ENCODE measurements at places on chromosomes 7 and 10.
A peak's percentile ranks its signal among the peaks of the same experiment; 100 is the strongest.

GRCh38 chr7:102889851-102890250 is 22.9 kb upstream of the LRRC17 start:
- no peak for DNase-seq

GRCh38 chr7:40232242-40232893 is 97.6 kb downstream of the SUGCT start:
- DNase-seq = peak; percentile 75

GRCh38 chr7:128162666-128163065 is 78.4 kb upstream of the LEP start:
- no peak for DNase-seq

DNA sequence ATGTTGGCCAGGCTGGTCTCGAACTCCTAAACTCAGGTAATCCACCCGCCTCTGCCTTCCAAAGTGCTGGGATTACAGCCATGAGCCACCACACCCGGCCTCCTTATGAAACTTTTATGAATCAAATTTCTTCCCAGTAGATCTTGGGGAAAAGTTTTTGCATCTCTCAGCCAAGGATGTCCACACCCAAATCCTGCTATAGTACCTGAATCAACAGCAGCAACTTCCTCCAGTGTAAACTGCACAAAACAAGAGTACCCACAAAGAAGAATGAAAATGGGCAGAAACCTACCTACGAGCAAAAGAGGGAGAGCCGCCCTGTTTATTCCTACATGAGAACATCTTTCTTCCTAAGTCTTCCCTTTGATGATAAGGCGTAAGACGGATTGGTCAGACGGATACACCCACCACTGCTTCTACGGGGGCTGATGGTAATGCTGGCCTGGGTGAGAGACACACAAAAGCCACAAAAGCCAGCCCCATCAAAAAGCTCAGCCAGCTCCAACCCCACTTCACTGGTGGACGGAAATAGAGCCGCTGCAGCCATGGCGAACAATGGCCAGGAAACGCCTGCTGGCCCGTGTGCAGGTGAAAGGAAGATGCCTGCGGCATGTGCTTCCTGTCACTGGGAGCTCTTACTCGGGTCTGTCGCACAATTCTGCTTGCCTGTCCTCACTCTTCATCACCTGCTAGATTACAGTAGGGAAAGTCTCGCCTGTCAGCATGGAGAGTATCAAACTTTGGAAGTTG is 10.4 kb downstream of the JCAD start:
- no peak for DNase-seq

DNA sequence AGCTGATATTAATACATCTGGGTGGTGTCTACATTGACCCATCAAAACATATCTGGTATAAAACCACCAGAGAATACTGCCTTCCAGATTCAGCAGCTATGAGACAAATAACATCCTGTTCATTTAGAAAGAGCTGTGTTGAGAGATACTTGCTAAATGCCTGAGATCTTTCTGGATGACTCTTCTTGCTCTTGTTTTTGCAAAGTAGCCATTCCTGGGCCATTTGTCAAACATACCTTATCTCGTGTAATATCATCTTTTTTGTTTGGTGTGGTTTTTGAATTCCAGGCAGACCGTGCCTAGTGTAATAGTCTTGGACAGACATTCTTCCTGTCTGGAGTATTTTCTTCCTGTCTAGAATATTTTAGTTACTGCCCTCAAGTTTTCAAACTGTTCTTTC is 74.7 kb upstream of the PRR15 start:
- DNase-seq = peak; percentile 95

DNA sequence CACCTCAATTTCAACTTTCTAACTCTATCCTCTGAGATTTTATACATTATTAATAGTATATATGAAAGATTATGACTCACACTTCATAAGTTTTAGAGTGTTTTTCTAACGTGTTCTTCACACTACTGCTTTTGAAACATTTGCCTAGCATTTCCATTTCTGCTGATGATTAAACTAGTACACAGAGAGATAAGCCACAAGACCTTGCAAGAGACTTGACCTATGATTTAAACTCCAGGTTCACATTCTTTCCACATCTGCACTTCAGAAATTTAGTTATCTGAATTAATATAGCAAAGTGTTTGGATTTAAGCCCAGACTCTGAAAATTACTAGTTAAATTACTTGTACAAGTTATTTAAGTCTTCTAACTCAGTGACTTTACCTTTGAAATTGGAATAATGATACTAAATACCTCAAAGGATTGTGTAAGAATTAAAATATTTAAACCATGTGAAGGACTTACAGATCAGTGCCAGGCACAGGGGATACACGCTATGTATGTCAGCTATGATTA is 66.6 kb downstream of the PCLO start:
- DNase-seq = no peak

DNA sequence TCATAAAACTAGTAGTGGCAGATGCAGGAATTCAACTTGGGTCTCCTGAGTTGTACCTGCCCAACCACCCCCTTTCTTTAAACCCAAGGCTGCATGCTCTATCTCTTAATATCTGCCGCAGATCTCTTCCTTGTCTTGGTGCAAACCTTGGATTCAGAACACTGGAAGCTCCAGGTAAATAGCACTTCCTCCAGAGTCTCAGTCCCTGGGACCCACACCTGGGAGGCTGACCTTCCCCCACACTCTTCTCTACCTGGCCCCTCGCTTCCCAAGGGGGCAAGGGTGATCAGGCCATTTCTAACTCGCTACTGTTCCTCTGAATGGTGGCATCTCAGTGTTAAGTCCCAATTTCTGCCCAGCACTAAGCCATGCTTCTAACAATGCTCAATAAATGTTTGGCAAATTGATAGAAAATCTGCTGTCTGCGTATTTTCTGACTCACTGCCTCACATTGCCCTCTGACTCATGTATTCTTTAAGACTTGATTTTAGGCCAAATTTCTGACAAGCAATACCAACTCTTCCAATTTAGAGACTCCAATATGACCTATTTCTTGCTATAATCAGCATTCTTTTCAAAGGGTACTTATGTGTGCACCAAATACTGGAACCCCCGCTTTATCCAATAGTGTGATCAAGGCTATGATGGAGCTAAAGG is 68.0 kb upstream of the PPP1R3C start:
- peak; percentile 75 for DNase-seq

DNA sequence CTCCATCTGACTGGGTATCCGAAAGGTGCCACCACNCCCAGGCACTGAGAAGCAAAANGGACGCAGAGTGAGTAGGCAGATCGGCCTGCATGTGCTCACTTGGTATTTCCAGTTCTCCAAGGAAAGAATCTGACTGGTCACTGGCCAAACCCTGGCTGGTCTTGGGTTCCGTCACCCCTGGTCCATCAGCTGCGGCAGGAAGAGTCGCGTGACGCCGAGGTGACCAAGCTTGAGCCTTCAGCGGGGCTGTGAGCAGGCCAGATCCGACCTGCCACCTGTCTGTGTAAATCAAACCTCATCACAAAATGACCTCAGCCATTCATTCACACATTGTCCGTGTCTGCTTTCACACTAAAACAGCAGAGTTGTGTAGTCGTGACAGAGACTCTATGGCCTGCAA is 28.8 kb upstream of the CHST15 start:
- DNase-seq = no peak

DNA sequence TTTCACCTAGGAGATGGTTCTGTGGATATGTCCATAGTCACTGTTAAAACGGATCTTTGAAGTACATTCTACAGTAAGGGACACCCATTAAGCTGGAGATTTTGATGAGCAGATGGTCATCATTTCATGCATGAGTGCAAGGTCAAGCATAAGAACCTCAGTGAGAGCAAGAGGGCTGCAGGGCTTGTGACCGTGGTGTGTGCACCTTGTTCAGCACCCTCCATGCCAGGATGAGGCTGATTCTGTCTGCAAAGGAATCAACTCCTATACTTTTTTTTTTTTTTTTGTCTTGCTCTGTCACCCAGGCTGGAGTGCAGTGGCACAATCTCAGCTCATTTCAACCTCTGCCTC is 17.6 kb downstream of the PDSS1 start:
- DNase-seq = no peak

DNA sequence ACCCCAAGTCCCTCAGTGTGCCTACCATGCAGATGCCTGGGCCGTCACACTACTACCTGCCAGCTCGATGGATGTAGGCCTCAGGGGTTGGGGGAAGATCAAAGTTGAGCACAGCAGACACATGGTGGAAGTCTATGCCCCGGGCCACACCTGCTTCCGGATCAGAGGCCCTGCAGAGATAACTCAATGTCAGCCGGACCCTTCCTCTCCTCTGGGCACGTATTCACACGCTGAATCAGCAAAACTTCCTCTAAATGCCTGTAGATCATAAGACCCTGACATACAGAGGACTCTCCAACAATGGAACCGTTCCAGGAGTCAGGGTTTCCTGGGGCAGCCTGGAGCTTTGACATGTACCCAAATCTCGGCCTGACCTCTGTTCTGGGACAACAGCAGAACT is 3.7 kb downstream of the DDX56 start:
- no peak for DNase-seq

GRCh38 chr10:91820144-91820543 is 21.9 kb downstream of the TNKS2 start:
- DNase-seq = no peak

DNA sequence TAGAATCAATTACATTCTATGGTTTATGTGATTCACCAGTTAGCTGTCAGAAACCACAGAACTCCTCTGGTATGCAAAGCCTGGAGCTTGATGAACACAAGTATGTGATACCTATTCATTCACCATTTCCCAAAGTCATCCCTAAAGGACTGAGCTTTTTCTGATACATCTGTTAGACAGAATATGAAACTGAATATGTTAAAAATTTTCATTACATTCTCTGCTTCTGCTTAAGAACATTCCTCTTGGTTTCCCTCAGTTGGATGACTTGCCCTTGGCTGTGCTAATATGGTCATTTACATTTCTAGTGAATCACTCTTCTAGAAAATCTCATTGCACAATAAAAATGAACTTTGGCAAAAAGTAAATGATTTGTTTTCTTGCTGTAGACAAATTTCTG is 10.8 kb upstream of the PON1 start:
- DNase-seq = peak; percentile 96

GRCh38 chr10:57983281-57983791 is 284.4 kb downstream of the IPMK start:
- DNase-seq = no peak

- DNase-seq = no peak
Measured at GRCh38 chr7:36639826-36640225, 84.5 kb downstream of the AOAH start.

- no peak for DNase-seq
Measured at GRCh38 chr10:59047180-59047579, 129.3 kb upstream of the PHYHIPL start.

GRCh38 chr10:103598654-103599115 is 105.2 kb downstream of the NEURL1 start:
- peak; percentile 80 for DNase-seq

Data from fibroblast of skin of abdomen (primary cell).